Left hindlimb (tissue), 1 donor: ENCODE measurements at places on chromosomes 1 and 21.

DNA sequence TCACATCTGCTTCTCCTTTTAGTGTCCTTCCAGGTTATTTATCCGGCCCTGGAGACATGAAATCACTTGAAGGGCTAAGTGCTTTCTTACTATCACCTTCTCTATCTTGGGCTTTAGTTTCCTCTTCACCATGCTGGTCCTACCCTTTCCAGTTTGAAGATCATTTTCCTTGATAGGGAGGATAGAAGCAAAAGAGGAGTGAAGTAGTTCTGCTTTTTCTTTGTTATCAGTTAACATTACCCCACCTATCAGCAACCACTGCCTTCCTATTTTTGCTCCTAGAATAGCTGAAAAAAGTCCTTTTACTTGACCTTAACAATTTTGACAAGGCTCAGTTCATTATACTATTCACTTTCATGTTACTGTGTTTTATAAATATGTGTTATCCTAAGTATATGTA, 19.4 kb downstream of the RGL1 start:
- no peak for DNase-seq

DNA sequence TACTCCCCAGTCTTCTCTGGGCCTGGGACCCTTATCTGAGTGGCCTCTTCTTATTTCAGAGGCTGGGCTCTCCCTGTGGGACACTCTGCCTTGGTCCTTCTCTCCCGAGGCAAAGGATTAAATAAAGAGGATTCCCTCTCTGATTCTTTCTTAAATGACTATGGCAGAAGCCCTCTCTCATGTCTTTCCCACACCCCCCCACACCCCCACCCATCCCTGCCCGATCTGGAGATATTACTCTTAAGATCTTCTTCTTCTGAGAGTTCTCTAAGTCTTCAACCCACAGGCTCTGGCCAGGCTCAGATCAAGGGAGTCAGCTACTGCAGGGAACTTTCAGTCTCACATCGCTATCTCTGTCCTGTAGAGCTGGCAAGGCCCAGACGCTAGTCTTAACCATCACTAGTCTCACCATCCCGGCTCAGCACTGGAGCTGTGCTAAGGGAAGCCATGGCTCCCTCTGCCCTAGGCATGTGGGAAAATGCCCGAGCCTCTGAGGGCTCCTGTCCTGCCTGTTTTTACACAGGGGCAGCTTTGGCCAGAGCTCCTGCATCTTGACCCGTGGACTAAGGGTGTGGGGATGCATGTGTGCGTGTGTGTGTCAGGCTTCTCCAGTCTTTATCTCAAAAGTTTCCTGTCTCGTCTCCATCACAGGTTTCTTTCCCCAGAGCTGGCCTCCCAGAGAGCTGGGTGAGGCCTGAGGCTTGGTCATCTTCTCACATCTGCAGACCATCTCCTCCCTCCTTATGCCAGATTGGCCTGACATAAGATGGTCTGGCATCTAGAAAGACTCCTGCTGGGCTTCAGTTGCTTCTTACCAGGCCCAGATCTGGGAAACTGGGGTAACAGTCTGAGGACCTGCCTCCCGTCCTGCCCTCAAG, 36.7 kb downstream of the LGR6 start:
- DNase-seq, result no peak

- DNase-seq, result no peak
Measured at GRCh38 chr1:204630132-204630905, 55.2 kb downstream of the LRRN2 start.

- DNase-seq, result peak; percentile 64
Measured at GRCh38 chr1:9233241-9233941, 1.2 kb upstream of the H6PD start.

DNA sequence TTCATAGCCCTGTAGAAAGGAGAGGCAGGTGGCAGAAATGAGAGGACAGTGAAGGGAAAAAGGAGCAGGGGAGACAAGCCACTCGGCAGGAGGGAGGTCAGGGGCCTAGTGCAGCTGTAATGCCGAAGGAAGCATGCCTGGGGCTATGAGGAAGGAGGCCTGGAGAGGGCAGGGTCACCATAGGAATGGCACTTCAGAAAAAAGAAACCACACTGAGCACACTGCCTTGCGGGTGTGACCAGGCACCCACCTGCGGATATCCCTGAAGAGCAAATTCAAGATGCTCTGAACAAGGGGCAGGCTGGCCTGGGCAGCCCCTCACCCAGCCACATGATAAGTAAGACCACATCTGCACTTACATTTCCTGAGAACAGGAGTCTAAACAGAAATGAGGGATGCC, 104.7 kb downstream of the JAK1 start:
- DNase-seq, result no peak

DNA sequence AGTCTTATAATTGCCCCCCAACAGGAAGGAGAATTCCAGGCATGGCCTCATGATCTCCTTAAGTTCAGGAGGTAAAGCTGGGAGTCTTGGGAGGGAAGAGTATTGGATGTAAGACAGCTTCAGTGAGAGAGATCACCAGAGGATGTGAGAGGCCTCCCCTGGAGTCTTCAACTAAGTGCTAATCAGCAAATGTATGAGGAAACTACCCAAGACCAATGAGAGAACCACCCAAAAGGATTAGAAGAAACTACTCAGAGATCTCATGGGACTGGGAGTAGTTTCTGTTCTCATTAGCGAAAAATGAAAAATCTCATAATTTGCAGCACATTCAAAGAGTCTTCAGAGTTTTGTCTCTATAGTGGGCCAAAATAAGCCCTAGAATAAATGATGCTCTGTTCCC, 36.6 kb upstream of the WNT2B start:
- DNase-seq, result no peak

GRCh38 chr1:175173531-175173930, 19.0 kb downstream of the KIAA0040 start:
- no peak for DNase-seq

DNA sequence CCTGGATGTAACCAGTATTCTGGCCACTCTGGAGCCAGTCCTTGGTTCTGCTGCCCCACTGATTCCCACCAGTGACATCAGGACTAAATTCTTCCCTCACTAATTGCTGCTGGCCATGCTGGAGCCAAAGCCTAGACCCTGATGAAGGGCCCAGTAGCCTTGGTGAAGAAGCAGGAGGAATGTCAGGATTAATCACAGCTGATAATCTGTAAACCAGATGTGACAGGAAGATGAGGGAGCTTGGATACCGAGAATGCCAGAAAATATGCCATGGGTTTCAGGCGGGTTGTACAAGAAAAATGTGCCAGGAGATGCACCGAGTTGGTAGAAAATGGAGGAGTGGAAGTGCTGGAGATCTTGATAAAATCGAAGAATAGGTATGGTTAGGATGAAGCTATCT, 119.0 kb upstream of the PPP2R5A start:
- no peak for DNase-seq

DNA sequence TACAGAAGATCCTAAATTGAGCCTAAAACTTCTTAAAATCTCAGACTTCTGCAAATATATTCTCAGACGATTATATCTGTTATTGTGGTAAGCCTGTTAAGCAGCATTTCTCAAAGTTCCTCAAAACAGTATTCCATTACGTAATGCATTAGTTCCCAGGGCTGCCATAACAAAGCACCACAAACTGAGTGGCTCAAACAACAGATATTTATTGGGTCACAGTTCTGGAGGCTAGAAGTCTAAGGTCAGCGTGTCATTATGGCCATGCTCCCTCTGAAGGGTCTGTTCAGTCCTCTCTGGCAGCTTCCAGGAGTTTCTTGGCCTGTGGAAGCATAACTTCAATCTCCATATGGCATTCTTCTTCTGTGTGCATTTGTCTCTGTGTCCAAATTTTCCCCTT, 103.5 kb upstream of the ST6GALNAC5 start:
- no peak for DNase-seq

DNA sequence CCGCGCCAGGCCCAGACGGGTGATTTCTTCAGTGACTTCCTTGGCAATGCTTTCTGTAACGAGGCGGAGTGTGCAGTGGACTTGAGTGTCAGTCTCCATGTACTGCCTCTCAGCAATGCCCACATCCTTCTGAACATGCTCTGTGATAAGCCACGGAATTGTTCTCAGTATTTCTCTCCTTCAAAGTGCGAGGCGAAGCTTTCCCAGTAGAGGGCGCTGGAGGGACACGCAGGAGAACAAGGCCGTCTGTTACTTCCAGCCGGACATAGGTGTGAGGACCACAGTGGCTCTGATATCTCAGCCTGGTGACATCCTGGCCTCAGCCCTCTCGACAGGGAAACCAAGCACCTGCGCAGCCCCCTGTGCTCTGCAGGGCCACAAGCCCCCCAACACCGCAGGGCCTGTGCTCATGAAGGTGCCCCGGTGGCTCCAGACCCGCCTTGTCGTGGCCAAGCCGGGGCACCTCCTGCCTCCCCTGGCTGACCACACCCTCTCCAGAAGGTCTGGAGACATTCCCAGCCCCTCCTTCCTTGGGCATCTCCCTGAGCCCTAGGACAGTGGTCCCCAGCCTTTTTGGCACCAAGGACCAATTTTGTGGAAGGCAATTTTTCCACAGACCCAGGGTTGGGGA, 46.1 kb upstream of the BACE2 start:
- peak; percentile 83 for DNase-seq

DNA sequence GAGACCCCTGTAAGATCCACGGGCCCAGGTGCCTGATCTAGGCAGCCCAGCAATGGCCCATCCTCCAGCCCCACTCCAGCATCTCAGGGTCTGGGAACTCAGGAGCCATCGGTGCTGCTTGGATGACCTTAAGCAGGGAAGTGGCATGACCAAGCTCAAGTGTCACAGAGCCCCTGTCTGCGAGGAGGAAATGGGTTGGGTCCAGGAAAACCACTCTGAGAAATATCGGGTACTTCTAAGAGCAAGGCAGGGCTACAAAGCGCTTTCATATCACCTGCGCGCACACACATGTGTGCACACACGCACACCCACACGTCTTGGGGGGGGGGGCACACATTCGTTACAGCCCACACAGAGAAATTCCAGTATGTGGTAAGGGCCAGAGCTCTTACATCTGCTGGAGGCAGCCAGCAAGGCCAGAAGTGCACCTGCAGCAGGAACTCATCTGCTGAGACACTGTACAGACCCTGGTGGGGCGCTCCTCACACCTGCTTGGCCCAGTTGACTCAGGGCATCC, 32.6 kb upstream of the SPOCD1 start:
- DNase-seq, result no peak

- DNase-seq, result peak; percentile 18
Measured at GRCh38 chr1:41534181-41535076, 49.9 kb upstream of the EDN2 start.

DNA sequence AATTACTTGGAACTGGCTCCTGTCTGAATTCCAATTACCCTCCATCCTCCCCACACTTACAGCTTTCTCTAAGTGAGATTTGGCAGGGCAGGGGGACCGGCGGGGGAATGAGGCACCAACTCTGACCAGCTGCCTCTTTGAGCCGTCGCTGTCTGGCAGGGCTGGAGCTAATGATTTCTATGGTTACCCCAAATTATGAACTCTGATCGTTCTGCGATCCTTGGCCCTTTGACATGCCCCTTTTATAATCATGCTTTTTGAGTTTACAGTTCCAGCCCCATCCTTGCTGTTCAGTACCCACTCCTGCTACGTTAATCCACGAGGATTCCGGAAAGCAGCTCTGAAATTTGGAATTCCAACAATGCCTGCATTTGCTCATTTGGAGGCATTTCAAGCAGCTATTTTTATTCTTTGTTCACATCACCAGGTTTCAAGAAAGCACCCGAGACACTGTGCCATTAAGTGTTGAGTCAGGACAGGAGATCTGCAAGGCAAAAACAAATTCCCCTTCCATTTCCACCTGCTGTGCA, 54.6 kb upstream of the LBR start:
- no peak for DNase-seq

DNA sequence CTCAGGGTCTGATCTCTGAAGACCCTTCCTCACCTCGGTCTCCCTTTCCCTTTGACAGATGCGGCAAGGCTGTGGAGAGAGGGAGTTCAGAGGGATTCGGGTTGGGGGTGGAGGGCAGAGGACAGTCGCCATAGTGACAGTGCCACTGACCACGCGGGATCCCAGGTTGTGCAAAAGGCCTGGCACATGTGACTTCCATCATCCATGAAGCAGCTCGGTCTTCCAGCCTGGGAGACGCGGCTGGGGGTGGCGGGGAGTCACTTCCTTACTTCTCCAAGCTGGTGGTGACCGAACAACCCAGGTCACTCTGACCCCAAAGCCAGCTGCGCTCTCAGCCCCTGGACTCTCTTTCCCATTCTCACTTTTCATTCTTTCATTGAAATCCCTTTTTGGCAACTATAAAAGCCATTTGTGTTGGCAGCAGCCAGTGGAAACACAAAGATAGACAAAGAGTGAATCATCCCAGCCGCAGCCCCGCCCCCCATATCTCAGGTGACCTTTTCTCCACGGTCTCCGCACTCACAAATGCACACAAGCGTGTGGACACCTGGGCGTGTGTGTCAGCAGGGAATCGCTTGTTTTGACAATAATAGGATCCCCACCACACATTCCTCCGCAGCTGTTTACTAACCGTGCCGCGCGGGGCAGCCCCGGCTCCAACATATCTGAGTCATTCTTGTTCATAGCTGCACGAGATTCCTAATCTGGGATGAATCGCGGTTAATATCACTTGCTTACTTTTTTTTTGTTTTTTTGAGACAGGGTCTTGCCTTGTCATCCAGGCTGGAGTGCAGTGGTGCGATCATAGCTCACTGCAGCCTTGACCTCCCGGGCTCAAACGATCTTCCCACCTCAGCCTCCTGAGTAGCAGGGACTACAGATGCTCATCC, 68.3 kb downstream of the DHRS3 start:
- DNase-seq, result peak; percentile 78

GRCh38 chr21:46229923-46230260, 1.3 kb upstream of the LSS start:
- DNase-seq, result no peak

- no peak for DNase-seq
Measured at GRCh38 chr1:186022184-186022583, 288.0 kb downstream of the HMCN1 start.

DNA sequence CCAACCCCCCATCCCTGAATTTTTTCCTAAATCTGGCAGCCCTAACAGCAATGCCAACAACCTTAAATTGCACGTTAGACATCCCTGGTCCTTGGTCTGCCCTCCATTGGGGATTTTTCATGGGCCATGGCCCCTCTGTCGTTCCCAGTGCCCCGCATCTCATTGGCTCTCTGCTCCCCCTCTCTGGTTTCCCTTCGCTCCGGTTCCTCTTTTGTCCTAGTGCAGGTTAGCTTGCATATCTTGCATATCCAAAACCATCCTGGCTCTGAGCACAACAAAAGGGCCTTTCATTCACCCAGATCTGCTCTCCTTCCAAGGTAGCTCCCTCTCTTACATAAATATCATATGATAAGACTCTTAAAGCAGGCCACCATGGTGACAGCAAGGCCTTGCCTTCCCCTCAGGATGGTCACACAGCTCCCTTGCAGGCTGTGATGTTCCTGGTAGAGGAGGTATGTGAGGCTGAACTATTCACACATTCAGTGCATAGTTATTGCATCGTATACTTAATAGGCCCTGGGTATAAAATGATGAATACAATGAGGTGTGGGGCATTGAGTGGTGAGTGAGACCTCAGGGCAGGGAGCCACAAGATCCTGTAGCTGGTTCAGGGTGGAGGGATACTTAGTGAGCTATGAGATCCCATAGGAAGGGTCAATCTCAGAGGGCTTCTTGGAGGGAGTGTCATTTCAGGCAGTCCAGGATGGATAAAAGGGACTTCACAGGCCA, 45.2 kb downstream of the TENT5C start:
- no peak for DNase-seq
